ENCODE measurements at places on chromosomes 12 and 14. TPM values are rescaled to one million over a fixed set of nuclear protein-coding genes. Genes with fewer than 3 reads are reported as not detected.

GRCh38 chr14:68824517-68825347 is 31.9 kb upstream of the ZFP36L1 start:
- peaks cover 3% of the 10 kb centered on the region for H3K4me1 ChIP-seq
- DNase-seq, result peak; percentile 90
- H3K4me3 ChIP-seq, result no peak overlapping the region
- H3K27ac ChIP-seq, result peak overlapping the region; percentile 36
- no peaks in the 10 kb centered on the region for H3K36me3 ChIP-seq

GRCh38 chr12:131808744-131809371 is 19.3 kb upstream of the MMP17 start:
- no peak overlapping the region for H3K27ac ChIP-seq
- H3K27me3 ChIP-seq, result no peaks in the 10 kb centered on the region
- DNase-seq, result no peak

DNA sequence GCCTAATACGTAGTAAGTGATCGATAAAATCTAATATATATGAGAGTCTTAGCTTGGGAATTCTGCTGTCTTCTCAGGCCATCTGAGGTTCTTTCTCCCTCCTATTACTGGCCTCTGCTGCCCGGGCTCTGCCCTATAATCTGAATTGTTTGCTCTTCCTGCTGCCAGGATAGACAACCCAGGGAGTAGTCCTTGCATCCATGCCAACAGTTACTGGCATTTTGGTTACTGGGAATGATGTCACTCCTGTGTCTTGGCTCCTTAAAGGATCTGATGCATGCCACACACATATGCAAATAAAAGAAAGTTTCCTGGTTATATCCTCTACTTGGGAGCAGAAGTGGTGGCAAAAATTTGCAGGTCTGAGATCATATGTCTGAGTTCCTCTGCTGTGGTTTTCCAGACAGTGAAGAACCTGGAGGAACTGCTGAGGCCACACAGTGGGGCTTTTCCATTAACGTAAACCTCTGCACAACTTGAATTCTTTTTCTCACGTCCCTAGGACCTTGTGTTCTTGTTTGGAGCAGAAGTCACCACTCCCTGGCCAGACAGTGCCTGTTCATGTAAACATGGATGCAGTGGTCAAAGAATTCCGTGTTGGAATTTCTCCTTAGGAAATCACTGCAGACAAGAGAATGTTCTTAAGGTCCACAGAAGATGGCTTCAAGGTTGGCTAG is 320.6 kb upstream of the TBX3 start:
- H3K27ac ChIP-seq, result no peak overlapping the region
- H3K4me3 ChIP-seq, result no peak overlapping the region
- no peaks in the 10 kb centered on the region for H3K36me3 ChIP-seq
- no peaks in the 10 kb centered on the region for H3K4me1 ChIP-seq

DNA sequence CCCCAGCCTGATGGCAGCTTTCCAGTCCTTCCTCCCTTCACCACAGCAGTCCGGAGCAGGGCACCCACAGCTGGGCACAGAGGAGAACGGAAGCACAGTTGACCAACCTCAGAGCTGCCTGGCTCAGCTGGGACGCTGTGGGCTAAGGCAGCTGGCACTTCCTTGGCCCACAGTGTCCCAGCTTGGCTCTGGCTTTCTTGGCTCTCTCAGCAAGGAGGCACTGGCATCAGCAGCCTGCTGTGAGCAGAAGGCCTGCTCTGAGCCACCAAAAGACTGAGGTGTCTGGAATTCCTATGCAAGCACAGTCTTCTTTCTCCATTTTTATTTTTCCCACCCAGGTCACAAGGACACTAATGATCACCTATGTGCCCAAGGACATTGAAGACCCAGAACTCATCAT is 32.6 kb downstream of the NGB start:
- no peak overlapping the region for H3K27ac ChIP-seq
- H3K4me3 ChIP-seq, result no peak overlapping the region
- no peak for DNase-seq

- H3K4me1 ChIP-seq, result peaks cover 11% of the 10 kb centered on the region
- no peaks in the 10 kb centered on the region for H3K36me3 ChIP-seq
- H3K4me3 ChIP-seq, result no peak overlapping the region
- H3K27me3 ChIP-seq, result peaks cover 9% of the 10 kb centered on the region
- DNase-seq, result peak; percentile 74
Observed at GRCh38 chr12:54201001-54201794, 12.4 kb upstream of the SMUG1 start.

- no peaks in the 10 kb centered on the region for H3K36me3 ChIP-seq
- H3K27ac ChIP-seq, result no peak overlapping the region
- H3K4me1 ChIP-seq, result peaks cover 7% of the 10 kb centered on the region
- no peaks in the 10 kb centered on the region for H3K27me3 ChIP-seq
- DNase-seq, result no peak
Observed at GRCh38 chr14:79256380-79256779, 954.9 kb downstream of the DIO2 start.

DNA sequence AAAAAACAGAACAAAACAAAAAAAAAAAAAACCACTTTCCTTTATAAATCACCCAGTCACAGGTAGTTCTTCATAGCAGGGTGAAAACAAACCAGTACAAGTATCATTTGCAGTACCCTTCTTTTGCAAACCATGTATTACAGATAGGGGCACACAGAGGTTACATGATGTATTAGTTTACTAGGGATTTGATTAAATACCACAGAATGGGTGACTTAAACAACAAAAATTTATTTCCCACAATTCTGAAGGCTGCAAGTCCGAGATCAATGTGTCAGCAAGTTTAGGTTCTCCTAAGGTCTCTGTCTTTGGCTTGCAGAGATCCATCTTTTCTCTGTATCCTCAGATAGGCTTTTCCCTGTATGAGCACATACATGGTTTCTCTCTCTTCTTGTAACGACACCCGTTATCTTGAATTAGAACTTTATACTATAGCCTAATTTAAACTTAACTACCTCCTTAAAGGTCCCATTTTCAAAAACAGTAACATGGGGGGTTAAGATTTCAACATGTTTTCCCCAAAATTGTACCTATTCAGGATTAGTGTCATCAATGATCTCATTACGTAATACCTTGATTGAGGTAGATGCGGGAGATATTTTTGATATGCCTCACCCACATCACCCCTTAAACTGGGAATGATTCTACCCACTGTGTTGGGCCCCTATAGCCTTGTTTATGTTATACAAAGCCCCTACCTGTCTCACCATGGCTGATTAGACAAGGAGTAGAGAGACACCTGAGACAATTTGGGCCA is 3.5 kb upstream of the CEP128 start:
- peaks cover 11% of the 10 kb centered on the region for H3K4me1 ChIP-seq
- H3K27ac ChIP-seq, result no peak overlapping the region
- no peak for DNase-seq
- no peaks in the 10 kb centered on the region for H3K36me3 ChIP-seq

GRCh38 chr14:72332871-72333270 is 400.6 kb downstream of the RGS6 start:
- DNase-seq, result no peak
- H3K36me3 ChIP-seq, result no peaks in the 10 kb centered on the region
- H3K4me1 ChIP-seq, result no peaks in the 10 kb centered on the region
- H3K4me3 ChIP-seq, result no peak overlapping the region
- no peak overlapping the region for H3K27ac ChIP-seq
- no peaks in the 10 kb centered on the region for H3K27me3 ChIP-seq

HHIPL1 gene
- not detected for total RNA-seq

NTS gene
- total RNA-seq, result not detected

Measured in SJCRH30 (cell line).